ENCODE measurements at places on chromosomes 7 and 10.

GRCh38 chr10:34213193-34213804 lies 601.8 kb downstream of the PARD3 start:
- DNase-seq: no peak

GRCh38 chr10:12428447-12429135 lies 79.2 kb downstream of the CAMK1D start:
- no peak for DNase-seq

- DNase-seq: no peak
These were observed 62.4 kb downstream of the PON1 start for GRCh38 chr7:95261895-95262415.

DNA sequence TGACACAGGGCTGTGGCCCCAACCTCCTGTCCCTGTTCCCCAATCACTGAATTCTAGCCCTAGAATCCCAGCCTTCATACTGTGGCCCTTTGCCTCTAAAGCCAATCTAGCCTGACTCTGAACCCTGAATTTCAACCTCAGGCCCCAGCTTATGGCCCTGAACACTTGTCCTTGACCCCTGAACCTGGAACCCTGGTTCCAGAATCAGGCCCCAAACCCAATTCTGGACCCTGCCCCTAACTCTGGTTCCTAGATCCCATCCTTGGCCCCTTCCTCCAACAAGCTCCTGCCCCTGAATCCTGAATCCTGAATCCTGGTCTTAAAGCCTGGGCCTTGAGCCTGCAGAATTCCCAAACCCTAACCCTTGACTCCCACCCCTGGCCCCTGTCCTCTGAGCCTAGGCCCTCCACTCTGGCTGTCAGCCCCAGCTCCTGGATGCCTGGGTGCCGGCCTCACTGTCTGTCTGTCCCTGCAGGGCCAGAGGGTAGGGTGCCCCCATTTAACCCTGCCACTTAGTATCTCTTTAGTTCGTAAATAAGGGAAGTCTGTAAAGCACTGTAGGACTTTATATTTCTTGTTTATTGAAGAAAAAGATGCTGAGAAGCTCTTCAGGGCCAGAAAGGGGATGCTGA lies 1.3 kb downstream of the INPP5A start:
- no peak for DNase-seq

- DNase-seq: no peak
These were observed 181.3 kb upstream of the PRPS1L1 start for GRCh38 chr7:18208921-18209320.

GRCh38 chr10:128527711-128528110 lies 401.5 kb upstream of the MKI67 start:
- DNase-seq: no peak

GRCh38 chr7:38801786-38802185 lies 107.2 kb downstream of the VPS41 start:
- DNase-seq: no peak

- peak; percentile 67 for DNase-seq
These were observed 416.4 kb downstream of the GFRA1 start for GRCh38 chr10:115856580-115856979.
